ENCODE measurements at places on chromosomes 12 and 14. TPM values are rescaled to one million over a fixed set of nuclear protein-coding genes. Genes with fewer than 3 reads are reported as not detected.

DNA sequence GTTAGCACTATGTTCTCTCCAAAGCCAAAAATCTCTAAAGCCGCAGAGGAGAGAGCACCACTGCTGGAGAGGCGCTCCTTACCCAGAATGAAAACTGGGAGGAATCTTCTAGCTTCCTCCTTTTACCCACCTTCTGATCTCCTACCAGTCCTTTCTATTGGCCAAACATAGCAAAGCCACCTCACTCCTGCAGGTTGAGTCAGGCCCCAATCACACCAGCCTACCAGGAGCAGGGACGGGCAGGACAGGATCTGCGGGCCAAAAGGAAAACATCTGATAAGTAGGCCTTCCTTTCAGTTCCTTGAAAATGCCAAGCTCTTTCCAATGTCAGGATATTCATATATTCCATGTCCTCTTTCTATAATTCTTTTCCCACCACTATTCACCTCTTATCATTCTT, 197.7 kb upstream of the CNOT2 start:
- no peak for DNase-seq

- DNase-seq = no peak
These were observed 65.0 kb downstream of the FOXN4 start for GRCh38 chr12:109244073-109244472.

DNA sequence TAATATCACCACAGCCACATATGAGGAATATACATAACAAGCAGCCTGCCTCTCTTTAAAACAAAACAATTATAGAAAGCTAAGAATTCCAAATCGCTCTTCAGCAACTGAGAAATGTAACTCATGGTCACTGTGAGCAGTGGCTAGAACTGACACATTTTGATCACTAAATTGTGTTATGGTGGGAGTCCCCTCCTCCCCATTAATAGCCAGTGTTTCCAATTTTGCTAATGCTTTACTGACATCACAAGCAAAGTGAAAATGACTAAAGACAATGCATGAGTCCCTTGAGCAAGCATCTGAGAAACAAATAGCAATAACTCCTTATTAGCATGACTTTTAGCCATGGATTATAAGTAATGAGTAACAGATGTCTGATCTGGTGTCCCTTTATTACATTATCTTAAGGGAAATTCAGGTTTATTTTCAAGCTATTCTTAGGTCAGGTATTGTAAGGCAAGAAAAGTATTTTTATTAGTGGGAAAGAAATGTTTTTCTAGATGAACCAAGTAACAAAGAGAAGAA, 148.3 kb downstream of the KCNH5 start:
- no peak for DNase-seq

- DNase-seq = no peak
These were observed 38.6 kb downstream of the CCDC88C start for GRCh38 chr14:91378930-91379578.

DNA sequence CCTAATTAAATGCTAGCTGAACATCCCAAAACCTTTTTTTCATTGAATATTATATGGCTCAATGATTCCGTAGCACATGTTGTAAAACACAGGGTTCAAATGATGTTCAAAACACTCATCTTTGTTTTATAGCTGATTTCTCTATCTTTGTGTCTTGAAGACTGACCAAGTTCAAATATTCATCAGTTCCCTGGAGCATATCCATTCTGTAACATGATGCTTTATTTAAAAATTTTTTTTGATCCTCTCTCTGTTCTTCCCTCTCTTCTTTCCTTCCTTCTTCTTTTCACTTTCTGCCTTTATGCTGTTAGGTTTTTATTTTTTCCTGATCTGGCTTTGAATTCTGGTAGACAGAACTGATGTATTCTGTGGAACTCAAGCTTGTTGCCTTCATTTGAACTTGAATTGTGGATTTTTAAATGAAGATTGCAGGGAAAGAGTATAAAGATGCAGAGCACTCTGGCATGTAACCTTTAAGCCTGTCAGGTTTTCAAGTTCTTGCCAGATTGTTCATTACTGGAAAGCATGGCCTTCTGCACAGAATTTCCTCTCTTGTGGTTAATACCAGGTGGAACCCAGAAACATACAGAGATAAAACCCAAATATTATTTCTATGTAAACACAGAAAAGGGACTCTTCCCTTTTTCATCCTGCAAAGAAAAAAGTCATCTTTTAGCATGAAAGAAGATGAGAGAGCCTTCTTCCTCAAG, 39.5 kb downstream of the PROX2 start:
- DNase-seq = no peak

- DNase-seq = no peak
These were observed 2.6 kb downstream of the AQP6 start for GRCh38 chr12:49975318-49975761.

GRCh38 chr14:75442642-75443041, 14.8 kb downstream of the JDP2 start:
- no peak for DNase-seq

- DNase-seq = no peak
These were observed 6.1 kb downstream of the TM7SF3 start for GRCh38 chr12:27008081-27008480.

DNA sequence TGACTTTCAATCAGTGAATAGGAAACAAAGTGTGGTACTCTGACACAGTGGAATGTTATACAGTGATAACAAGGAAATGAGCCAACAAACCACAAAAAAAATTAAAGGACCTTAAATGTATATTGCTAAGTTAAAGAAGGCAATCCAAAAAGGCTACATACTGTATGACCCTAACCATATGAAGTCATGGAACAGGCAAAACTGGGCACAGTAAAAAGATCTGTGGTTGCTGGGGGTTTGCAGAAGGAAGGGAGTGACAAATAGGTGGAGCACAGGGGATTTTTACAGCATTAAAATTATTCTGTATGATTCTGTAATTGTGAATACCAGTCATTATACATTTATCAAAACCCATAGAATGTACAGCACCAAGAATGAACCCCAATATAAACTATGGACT, 112.6 kb downstream of the KCNC2 start:
- no peak for DNase-seq

- DNase-seq = no peak
These were observed 179.6 kb upstream of the LMO3 start for GRCh38 chr12:16785524-16785923.

DNA sequence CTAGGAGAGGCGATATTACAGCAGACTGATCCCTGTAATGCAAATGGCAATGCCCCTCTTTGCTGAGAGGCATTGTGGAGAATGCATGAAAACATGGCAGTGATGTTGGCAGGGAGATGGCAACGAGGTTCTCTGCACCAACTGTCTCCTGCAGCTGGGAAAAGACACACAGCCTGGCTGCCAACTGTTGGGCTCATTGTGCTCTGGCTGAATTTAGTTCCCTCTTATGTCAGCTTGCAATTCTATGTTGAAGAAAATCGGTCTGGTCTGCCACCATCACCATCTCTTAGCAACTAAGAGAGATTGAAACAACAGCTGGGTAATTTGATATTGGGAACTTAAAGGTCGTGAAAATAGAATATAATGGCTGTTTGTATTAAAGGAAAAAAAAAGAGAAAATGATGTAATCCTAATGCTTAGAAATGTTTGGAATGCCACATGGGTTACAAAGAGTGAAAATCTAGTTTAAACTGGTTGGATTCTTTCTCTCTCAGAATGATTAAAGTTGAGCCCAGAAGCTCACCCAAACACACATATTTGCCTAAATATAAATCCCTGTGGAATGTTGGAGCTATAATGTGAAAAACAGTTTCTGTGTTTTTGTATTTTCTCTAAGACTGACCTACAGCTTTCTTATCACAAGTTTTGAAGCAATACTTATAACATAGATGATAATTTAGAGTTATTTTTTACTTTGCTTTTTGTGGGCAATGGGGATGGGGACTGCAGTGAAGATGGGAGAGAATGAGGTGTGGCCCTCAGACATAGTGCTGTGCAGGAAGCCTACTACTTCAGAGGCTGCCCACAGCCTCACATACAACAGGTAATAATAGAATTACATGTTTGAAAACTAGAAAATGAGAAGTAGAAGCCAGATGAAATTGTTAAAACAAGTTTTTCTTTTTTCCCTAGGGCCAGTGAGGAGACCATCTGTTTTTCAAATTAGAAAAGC, 143.7 kb downstream of the AKAP6 start:
- DNase-seq = peak; percentile 55

DNA sequence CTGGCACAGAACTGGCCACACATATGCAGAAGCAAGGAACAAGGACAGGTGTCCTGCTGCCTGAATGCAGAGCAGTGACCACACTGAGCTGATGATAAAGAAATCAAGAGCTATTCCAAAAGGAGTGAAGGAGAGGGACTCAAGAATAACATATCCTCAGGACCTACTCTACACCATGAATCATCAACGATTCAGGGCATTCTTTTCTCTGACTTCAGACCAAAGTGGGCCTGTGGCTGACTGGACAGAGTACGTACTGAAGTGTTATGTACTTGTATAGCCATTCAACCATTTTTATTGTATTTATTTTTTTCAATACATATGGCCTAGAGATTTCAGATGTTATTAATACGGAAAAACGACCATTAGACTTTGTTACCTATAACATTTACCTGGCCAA, 177.5 kb upstream of the TMTC1 start:
- no peak for DNase-seq

DNA sequence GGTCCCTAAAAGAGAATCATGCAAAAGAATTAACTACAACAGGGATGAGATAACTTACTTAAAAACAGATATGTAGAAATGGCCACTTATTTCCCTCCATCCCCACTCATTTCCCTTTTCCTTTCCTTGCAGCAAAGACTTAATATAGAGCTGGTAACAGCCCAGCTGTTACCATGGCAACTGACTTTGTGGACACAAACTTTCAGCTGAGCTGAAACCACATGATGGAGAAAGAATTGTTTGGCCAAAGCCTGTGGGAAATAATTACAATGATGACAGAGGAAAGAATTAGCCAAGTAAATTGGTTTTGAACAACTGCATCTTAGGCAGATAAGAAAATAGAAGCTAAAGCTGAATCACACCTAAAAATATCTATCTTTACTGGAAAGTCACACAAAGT, 364.9 kb downstream of the GALC start:
- no peak for DNase-seq

GRCh38 chr12:111269718-111270117, 99.2 kb downstream of the PHETA1 start:
- no peak for DNase-seq

DNA sequence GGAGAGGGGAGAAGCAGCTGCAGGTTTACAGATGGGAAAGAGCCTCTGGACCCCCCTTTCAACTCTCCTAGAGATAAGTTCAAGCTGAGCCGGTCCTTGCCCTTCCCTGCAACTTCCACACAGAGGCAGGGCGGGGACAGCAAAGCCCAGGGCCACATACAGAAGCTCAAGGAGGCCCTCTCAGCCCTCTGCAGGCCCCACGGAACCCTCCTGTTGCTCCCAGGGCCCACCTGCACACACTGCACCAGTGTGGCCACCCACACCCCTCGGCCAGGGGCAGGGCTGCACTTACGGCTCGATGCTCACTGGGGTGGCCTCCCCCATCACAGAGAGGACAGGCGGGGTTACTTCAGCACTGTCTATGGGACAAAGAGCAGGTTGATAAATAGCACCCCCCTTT, 13.0 kb upstream of the PNMA1 start:
- no peak for DNase-seq

GRCh38 chr12:108843187-108843586, 14.2 kb downstream of the SSH1 start:
- DNase-seq = no peak

- no peak for DNase-seq
These were observed 253.7 kb downstream of the MSRB3 start for GRCh38 chr12:65532162-65532561.

GRCh38 chr12:4288296-4289131, 15.0 kb downstream of the CCND2 start:
- DNase-seq = no peak

- DNase-seq = no peak
These were observed 324.9 kb downstream of the NAV3 start for GRCh38 chr12:78155546-78155945.

GRCh38 chr14:49545716-49546115, 40.5 kb downstream of the RPS29 start:
- no peak for DNase-seq

Gene CLEC2A
- polyA plus RNA-seq = not detected

Gene FGD6
- 13.8 TPM for polyA plus RNA-seq

Gene TAS2R7
- not detected for polyA plus RNA-seq

Gene PPP1R36
- polyA plus RNA-seq = 0.61 TPM

Gene ATXN3
- 31.9 TPM for polyA plus RNA-seq

Gene WNT1
- not detected for polyA plus RNA-seq

Gene TPH2
- polyA plus RNA-seq = 0.25 TPM

Gene ST8SIA1
- polyA plus RNA-seq = 15.4 TPM

Gene ZNF10
- 33.3 TPM for polyA plus RNA-seq

All from left lung (tissue), 14 donors.